ENCODE measurements at places on chromosomes 4 and X.

DNA sequence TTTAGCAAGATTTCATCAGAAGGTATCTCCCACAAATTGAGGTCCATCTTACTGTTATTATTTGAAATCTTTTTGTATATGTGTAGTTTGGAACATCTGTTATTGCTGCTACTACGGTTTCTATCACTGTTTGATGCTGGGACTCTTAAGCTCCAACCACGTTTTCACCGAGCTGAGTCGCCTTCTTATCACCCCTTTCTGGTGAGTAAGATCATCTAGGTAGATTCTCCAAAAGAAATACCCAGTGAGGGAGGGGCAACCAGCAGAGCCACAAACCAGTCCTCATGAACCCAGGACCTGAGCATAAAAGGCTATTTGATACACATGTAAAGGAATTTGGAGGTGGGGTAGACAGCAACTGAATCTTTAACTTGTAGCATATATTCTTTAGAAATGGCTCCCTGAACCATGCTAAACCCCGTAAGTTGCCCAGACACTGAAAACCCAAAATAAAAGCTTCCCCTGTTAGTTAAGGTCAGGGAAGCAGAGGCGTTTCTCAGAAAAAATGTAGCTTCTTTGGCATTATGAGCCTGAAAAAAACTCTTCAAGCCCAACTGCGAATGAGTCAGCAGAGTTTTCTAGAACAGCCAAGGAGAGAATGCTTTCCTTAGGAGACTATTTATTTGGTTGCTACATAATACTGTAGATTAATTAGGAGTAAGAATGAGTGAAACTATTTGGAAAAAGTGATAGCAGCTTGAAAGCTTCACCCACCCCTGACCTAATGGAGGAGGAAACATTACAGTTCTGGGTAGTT lies 53.8 kb upstream of the ATXN3L start:
- no peak for DNase-seq

DNA sequence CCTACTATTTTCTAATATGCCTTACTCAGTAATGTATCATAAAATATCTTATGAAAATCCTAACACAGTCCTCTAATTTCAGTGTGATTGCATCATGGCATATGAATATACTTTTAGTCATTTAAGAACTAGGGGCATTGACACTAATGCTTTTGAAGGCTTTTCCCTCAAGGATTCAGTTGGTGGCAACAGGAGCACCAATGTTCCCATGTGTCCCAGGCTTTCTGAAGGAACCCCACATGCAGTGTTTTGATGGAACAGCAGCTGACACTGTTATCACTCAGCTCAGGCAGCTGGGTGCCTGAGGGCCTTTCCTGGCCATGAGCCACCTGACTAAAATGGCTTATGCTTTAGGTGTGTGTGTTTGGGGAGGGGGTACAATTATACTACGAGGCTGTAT lies 348.3 kb downstream of the ARHGAP24 start:
- DNase-seq, result no peak

DNA sequence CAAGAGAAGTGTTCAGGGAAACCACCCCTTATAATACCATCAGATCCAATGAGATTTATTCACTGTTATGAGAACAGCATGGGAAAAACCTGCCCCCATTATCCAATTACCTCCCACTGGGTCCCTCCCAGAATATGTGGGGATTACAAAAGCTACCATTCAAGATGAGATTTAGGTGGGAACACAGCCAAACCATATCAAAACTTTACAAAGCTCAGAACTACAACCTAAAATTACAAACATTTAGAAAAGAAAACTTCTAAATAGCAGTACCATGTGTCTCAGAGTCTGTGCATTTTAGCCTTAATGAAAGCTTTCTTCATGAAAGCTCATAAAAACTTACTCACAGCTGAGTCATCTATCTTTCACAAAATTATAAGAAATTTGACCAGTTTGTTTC lies 1442.8 kb upstream of the PCDH7 start:
- no peak for DNase-seq

DNA sequence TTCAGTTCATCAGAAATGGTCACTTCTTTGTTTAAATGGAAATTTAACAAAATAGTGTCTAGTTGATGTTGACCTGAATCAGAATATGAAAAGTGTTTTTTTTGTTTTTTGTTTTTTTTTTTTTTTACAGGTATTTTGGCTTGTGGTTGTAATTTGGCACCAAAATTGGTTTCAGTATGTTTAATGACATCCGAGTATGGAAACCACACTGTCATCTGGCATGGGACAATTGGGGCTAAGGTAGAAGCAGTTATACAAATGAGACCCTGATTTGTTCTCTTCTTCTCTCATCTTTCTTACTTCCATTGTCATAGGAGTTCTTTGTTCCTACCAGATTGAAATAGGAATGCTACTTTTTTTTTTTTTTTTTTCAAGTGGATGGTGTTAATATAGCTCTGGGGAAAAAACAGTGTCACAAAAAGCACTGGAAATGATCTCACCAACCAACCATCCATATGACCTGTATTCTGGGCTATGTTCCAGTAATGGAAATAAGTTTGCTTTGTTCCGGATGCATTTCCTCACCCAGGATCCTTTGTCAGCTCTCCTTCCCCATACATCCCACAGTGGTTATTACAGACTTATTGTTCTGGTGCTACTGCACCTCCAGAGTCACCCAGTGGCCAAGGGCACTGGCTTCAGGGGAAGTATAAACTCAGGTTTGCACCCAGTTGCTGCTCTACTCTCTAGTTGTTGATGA lies 95.8 kb downstream of the ATXN3L start:
- DNase-seq, result no peak

DNA sequence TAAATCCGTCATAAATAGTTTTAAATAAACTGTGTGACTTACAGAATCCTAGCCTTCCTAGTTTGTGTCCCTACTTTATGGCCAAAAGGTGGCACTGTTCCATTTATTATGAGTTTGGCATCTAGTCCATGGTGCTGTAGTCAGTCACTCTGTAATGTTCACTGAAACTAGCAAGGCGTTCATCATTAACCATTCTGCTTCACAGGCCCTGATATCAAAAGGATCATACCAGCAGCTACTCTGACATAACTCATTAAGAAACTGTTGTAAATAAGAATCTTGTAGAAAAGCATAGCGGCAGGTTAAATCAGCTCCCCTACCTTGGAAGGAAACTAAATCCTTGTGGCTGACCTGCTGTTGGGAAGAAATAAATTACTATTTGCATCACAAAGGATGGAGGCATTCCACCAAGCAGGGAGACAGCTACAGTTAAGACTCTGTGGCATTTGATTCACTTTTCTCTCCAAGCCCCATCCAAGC lies 919.6 kb upstream of the DIAPH2 start:
- no peak for DNase-seq

DNA sequence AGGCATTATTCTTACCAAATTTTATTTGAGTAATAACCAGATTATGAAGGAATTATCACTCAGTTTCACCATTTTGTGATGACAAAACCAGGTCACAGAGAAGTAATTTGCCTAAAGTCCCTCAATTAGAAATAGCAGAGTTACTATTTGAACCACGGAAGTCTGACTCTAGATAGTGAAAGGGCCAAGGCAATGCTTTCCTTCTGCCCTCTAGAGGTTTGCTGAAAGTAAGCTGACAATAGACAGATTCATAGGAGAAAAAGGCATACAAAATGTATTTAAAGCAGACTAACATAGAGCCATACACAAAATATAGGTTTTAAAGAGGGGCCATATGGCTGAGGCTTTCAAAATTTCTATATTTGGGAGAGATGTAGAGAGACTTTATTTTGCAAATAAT lies 43.1 kb downstream of the CXXC4 start:
- no peak for DNase-seq

- DNase-seq, result peak; percentile 65
Measured at GRCh38 chr4:109559625-109559982, 442 bp upstream of the MCUB start.
